ENCODE measurements at places on chromosomes 6 and 20. TPM values are rescaled to one million over a fixed set of nuclear protein-coding genes. Genes with fewer than 3 reads are reported as not detected.

GRCh38 chr6:140966676-140967075, 1166.0 kb upstream of the GJE1 start:
- no peak for DNase-seq

DNA sequence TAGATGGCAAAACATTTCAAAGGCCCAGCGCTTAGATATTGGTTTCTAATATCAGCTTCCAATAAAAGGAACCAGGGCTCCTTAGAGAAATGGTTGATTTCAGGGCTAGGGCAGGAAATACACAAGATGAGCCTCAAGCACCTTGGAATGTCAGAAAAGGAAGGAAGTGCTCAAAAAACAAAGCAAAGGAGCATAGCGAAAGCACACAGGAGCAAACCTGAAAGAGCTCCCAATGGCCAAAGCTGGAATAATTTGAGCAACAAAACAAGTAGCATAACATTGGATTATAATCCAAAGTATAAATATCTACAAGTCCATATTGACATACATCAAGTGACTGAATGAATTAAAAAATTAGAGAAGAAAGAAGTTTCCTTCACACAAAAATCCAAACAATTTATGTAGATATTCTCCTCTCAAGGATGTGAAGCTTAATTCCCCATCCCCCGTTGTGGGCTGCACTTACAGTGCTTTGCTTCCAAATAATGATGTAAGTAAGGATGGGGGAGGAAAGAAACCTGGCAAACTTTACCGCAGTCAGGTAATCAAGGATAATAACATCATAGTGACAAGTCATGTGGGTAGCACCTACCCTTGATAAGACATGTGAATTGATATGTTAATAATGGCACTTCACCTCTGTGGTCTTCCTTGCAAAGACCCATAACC, 132.9 kb upstream of the DST start:
- DNase-seq = no peak

The RAD21L1 gene
- not detected for total RNA-seq

- DNase-seq = no peak
Observed at GRCh38 chr6:157157258-157157657, 166.1 kb downstream of the TMEM242 start.

- no peak for DNase-seq
Observed at GRCh38 chr6:164838068-164838615, 471.3 kb downstream of the C6orf118 start.

GRCh38 chr6:20542927-20543602, 8.8 kb downstream of the CDKAL1 start:
- no peak for DNase-seq

The RAET1E gene
- total RNA-seq = not detected

GRCh38 chr6:62344850-62345249, 58.8 kb upstream of the KHDRBS2 start:
- DNase-seq = no peak

GRCh38 chr6:142569676-142570075, 267.9 kb downstream of the ADGRG6 start:
- no peak for DNase-seq

Data from heart left ventricle (tissue), 16 donors.